ENCODE measurements at places on chromosomes 2 and 18. TPM values are rescaled to one million over a fixed set of nuclear protein-coding genes. Genes with fewer than 3 reads are reported as not detected.

Gene CHRND
- not detected for total RNA-seq

Gene TMEM247
- not detected for total RNA-seq

Gene ABCG8
- not detected for total RNA-seq

Gene DNER
- total RNA-seq, result not detected

Gene IL18R1
- total RNA-seq, result 19.8 TPM

Gene DSG1
- not detected for total RNA-seq

All from activated CD8-positive, alpha-beta memory T cell treated with anti-CD3 and anti-CD28 coated beads, Interleukin-2, amount 10 ng/mL, durations not matched to agents 7 days and 5 days (primary cell).